ENCODE measurements at places on chromosomes 11 and 22.
A peak's percentile ranks its signal among the peaks of the same experiment; 100 is the strongest.

DNA sequence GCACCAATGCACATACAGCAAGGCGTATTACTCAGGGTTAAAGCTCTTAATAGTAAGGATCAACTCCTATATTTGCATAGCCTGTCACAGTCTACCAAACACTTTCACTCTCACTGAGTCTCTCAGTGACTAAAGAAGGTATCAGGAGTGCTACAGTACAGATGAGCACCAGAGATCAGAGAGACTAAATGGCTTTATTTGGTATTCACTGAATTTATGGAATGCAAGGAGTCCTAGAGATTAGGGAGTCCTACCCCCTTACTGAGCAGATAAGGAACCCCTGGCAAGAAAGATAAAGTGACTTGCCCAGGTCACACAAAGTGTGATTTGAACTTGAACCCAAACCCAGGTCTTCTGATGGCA lies 396.4 kb upstream of the CCDC90B start:
- DNase-seq = no peak

DNA sequence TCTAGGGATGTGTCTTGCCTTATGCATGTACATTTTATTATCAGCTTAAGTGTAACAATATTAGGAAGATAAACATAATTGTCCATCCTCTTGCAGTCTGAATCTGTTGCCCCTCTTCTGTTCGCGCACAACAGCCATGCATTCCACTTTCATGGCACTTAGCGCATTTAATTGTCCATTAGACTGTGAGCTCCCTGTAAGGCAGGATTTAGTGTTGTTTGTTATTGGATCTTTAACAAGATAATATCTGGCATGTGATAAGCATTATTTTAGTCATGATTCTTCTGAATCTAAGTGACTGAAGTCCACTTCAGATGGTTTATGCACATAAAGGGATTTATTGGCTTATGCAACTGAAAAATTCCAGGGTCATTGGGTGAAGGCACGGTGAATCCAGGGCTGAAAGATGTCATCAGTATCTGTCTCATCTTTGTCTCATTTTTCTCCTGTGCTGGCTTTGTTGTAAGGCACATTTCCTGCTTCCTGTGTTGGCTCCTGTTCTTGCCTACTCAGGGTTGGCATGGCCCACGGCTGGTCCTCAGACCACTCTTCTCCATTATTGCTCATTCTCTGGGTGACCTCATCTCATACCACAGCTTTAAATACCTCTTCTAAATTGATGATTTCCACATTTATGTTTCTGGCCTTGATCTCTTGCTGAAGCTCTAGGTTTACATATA lies 37.6 kb downstream of the ATXN10 start:
- DNase-seq = peak; percentile 70

DNA sequence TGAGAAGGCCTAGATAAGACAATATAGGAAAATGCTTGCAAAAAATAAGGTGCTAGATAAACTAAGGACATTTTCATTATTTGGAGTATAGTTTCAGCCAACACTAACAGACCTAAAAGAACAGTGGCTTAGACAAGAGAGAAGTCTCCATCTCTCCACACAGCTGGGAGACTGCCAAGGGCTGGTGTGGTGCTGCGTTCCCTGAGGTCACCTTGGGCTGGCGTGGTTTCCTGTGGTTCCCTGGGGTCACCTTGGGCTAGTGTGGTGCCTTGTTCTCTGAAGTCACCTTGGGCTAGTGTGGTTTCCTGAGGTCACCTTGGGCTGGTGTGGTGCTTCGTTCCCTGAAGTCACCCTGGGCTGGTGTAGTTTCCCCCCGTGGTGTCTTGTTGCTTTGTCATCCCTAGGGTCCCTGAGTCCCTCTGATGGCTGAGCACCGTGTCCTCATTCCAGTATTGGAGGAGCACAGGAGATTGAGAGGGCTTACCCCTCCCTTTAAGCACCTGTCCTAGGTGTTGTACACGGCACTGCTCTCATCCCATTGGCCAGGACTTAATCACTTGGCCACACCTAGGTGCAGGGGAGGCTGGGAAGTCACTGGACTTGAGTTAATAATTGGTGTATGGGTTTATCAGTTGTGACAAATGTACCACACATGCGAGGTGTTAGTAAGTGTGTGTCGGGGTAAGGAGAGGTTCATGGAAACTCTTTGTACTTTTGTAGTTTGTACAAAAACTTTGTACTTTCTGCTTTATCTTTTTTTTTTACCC lies 14.9 kb downstream of the SAMM50 start:
- DNase-seq = no peak

GRCh38 chr11:72239313-72239848 lies 4.6 kb downstream of the PHOX2A start:
- peak; percentile 81 for DNase-seq

GRCh38 chr11:83990160-83990733 lies 704.1 kb upstream of the CCDC90B start:
- DNase-seq = no peak

- peak; percentile 47 for DNase-seq
These were observed 60.4 kb downstream of the BMAL1 start for GRCh38 chr11:13338019-13338426.

- no peak for DNase-seq
These were observed 1.6 kb upstream of the PLAAT4 start for GRCh38 chr11:63534895-63535461.

GRCh38 chr11:83092488-83093384 lies 21.0 kb upstream of the RAB30 start:
- no peak for DNase-seq

DNA sequence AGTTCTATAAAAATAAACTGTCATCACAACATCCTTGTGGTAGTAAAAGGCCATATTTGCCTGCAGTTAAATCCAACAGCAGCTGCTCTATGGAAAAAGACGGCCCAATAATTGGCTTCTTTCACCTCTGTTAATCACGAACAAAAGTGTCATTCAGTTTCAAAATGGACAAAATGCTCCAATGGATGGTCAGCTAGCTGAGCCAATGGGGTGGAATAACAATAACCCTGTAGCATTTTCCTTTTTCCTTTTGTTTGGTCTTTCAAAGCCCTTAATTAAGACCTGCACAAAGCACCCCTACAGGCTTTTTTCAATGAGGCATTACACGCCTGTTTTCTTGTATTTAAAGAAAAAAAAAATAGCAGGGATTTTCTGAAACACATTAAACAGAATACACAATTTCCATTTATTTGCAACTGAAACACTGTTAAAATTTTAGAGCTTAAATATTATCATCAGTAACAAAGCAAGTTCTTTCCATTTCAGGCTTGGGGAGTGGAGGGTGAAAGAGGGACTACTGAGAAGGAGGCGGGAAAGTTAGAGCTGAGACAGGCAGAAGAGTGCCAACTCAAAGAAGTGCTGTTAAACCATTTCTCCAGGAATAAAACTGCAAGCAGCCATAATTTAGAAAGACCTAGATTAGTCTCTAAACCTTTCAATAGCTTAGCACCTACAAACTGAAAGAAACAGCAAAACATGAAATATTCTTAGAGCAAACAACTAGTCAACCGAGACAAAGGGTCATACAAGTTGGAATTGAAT lies 28.7 kb downstream of the LGR4 start:
- no peak for DNase-seq

DNA sequence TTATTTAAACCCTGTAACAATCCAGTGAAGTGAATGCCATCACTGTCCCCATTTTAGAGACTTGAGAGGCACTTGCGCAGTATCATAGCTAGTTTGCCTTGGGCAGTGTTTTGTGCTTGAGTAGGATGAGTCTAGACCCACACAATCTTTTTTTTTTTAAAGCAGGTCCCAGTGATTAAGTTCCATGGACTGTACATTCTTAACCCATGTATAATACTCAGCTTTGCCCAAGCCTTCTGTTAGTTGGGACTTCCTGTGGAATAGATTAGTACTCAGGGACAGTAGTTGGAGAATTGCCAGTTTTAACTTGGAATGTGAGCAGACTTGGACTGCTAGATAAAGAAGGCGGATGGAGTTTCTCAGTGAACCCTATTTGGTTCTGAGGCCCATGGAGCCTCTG lies 108.6 kb upstream of the RASSF10 start:
- DNase-seq = peak; percentile 78

DNA sequence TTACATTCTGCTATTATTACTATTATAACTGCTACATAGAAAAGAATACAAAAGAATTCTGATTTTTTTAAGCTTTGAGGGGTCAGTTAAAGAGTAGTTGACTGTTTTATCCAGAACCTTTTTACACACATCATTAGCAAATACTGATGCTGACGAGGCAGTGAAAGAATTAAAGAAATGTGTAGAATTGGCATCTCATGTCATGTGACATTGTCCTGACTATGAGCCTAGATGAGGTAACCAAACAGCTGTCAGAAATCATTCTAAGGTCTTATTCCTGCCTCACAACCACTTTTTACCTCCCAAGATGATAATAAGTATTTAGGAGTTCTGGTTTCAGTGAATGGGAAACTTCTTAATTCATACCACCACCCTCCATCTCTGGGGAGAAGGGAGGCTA lies 121.0 kb downstream of the SLC1A2 start:
- DNase-seq = no peak

GRCh38 chr11:30585892-30586250 lies 282 bp downstream of the MPPED2 start:
- DNase-seq = peak; percentile 52

DNA sequence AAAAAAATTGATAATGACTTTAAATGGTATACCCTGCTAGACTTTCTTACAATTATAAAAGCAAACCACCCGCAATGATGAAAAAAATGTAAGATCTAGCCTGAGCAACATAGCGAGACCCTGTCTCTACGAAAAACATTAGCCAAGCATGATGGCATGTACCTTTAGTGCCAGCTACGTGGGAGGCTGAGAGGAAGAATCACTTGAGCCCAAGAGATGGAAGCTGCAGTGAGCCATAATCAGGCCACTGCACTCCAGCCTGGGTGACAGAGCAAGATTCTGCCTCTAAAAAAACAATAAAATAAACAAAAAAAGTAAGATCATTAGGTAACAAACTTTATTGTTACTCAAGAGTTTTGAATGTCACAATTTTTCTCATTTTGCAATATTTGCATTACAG lies 39.2 kb downstream of the KMT5B start:
- DNase-seq = no peak

DNA sequence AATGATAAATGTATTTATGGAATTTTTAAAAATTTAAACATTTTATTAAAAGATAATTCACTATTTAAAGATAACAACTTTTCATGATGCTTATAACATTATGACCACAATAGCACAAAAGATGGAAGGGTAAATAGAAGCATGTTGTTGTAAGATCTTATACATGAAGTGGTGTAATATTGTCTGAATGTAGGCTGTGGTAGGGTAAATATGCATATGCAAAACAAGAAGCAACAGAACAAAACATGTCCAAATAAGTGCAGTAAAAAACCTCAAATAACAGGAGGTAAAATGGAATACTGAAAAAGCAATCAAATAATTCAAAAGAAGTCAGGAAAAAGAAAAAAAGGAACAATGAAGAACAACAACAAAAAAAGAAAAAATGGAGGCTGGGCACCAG lies 56.0 kb downstream of the ADM start:
- no peak for DNase-seq

- no peak for DNase-seq
These were observed 5.8 kb upstream of the JAM3 start for GRCh38 chr11:134063124-134063495.

GRCh38 chr11:57203359-57203758 lies 21.6 kb downstream of the LRRC55 start:
- peak; percentile 31 for DNase-seq
